WTC11 (cell line): ENCODE measurements at places on chromosomes 16 and 17. TPM values are rescaled to one million over a fixed set of nuclear protein-coding genes. Genes with fewer than 3 reads are reported as not detected.

KRTAP4-3 gene
- not detected in 3 replicates for total RNA-seq

IKZF3 gene
- total RNA-seq: 0.81 to 1.0 TPM (median 0.87 TPM) in 3 replicates

SERPINF2 gene
- 1.6 to 2.7 TPM (median 2.1 TPM) in 3 replicates for total RNA-seq

GPR142 gene
- 0.25 to 0.73 TPM in 2 of 3 replicates, not detected in the other for total RNA-seq

PLEKHH3 gene
- total RNA-seq: 33.0 to 40.2 TPM (median 35.6 TPM) in 3 replicates

MYH13 gene
- not detected in 3 replicates for total RNA-seq

VAMP2 gene
- 24.1 to 27.4 TPM (median 24.3 TPM) in 3 replicates for total RNA-seq

TMEM238L gene
- total RNA-seq: not detected in 3 replicates

HS3ST4 gene
- total RNA-seq: 5.1 to 5.4 TPM (median 5.4 TPM) in 3 replicates

BCL6B gene
- 11.4 to 13.5 TPM (median 12.3 TPM) in 3 replicates for total RNA-seq

EVI2A gene
- 0.09 to 0.16 TPM (median 0.15 TPM) in 3 replicates for total RNA-seq

DNA sequence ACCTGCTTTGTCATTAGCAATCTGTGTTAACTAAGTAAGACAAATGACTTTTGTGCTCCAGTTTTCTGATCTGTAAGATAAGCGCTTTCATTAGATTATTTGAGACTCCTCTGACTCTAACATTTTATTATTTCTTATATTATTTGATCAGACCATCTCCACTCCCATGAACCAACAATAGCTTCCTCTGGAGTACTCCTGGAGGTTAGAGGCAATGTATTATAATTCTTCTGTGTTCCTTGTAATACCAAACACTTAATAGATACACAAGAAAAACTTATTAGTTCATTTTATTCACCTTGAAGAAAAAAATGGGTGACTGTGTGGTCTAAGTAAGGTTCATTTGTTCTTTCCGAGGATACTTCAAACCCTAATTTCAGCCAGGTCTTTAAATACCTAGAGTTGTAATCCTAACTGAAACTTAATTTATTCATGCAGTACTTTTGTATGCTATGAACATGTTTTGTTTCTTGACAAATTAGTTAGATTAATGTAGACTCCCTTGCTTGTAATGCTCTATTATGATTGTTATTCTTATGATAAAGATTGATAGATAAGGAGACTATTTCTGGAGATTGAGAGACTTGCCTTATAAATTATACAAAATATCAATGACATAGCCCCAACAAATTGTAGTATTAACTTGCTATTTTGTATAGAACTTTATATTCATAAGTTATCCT, 53.9 kb downstream of the NQO1 start:
- DNase-seq: no peak

GRCh38 chr16:84720177-84720579, 20.4 kb downstream of the USP10 start:
- DNase-seq: no peak

- DNase-seq: no peak
Measured at GRCh38 chr17:6072611-6073010, 2.4 kb downstream of the WSCD1 start.

DNA sequence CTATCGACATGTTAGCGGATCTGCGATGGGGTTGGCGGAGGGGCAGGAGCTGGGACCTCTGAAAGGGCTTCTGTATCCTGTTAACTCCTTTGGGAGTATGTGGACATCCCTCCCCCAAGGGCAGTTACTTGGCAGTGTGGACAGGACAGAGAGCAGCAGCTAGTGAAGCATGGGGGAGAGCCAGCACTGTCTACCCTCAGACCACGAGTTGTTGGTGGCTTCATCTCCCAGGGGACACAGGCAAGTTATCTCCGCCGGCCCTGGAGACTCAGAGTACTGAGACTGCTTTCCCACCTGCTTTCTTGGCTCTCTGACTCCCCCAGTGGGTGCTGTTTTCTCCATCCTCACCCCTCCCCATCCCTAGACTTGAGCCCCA, 5.3 kb upstream of the GFAP start:
- DNase-seq: peak; percentile 9

GRCh38 chr16:35440875-35441274, 1981.5 kb downstream of the TP53TG3F start:
- no peak for DNase-seq

- no peak for DNase-seq
Measured at GRCh38 chr16:50718761-50719400, 23.0 kb upstream of the CYLD start.

DNA sequence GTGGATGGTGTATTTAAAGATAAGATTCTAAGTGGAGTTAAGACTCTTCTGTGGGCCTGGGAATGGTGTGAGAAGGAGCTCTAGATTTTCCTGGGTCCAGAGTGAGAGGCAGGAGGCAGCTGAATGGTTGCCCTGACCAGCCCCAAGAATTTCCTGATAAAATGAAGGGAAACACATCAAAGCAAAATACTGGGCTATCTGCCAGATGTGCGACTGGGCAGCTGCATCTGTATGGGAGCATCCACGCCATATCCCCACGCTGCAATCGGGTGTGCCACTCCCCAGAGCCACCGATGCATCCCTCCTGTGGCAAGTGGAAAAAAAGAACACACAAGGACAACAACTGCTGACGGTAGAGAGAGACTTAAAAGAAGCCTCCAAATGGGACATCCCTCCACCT, 84.3 kb upstream of the COX10 start:
- DNase-seq: no peak

DNA sequence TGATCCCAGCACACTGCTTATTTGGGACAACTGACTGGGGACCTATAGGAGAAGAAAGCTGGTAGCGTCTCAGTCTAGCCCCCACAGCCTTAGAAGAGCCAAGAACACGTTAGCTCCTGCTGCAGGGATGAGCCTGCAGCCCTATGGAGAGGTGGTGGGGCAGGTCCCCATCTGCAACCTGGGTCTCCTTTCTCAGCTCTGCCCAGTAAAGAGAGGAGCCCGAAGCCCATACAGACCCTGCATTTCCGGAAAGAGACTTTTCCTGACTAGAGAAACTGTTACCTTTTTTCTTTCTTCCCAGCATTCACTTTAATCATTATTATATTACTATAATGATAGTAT, 788 bp downstream of the METTL22 start:
- no peak for DNase-seq

GRCh38 chr17:76018801-76019200, 8.3 kb downstream of the EVPL start:
- no peak for DNase-seq

DNA sequence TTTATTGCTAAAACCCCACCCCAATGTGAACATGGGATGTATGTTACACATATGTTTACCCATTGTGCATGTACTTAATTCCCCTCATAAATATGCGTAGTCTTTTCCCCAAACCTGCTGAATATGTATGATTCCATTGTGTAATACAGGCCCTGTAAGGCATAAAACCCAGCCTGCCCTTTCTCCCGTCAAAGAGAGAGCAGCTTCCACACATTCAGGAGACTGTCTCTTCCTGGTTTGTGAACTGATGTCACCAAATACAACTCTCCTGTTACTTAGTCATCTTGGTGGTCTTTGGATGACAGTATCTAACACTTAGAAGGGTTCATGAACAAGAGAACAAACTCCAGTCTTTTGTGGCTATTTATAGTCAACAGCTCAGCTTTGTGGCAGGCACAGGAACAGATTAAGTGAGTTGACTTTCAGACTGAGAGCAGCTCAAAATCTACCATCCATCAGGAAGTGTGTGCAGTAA, 24.7 kb upstream of the TMC7 start:
- DNase-seq: no peak

GRCh38 chr16:69860233-69861231, 90.6 kb upstream of the CLEC18A start:
- no peak for DNase-seq

DNA sequence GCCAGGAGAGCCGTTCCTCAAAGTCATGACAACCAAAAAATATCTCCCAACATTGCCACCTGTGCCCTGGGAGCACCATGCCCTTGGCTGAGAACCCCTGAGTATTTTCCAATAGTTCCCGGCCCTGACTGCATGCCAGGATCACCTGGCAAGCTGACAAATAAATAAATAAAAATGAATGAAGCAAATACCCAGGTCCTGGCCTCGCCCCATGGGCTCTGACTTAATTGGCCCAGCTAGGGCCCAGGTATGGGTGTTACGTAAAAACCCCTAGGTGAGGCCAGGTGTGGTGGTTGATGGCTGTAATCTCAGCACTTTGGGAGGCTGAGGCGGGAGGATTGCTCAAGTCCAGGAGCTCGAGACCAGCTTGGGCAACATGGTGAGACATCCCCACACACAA, 2.7 kb upstream of the C16orf74 start:
- no peak for DNase-seq

DNA sequence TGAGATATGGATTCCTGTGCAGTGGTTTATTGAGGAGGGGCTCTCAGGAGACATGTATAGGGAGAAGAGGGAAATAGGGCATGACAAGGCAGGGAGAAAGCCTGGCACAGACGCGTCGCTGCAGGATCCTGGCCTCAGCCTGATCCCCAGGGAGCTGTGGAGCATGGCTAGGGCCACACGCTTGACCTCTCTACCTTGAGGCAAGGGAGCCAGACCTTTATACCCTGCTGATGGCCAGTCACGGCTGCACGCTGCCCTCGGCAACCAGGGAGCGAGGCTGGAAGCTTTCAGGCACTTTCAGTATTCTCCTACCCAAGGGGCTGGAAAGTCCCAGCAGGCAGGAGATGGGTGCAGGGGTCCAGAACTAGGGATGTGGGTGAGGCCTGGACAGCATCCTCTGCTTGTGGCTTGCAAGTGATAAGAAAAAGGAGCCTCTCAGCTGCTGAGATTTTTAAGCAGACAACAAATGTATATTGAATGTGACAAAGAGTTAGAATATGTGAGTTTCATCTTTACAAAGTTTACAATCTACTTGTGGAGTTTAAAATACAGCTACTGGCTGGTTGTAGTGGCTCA, 10.0 kb upstream of the KLHL36 start:
- no peak for DNase-seq

- no peak for DNase-seq
Measured at GRCh38 chr17:78599419-78599818, 22.2 kb upstream of the DNAH17 start.

- no peak for DNase-seq
Measured at GRCh38 chr17:28071891-28072606, 29.6 kb downstream of the NLK start.

DNA sequence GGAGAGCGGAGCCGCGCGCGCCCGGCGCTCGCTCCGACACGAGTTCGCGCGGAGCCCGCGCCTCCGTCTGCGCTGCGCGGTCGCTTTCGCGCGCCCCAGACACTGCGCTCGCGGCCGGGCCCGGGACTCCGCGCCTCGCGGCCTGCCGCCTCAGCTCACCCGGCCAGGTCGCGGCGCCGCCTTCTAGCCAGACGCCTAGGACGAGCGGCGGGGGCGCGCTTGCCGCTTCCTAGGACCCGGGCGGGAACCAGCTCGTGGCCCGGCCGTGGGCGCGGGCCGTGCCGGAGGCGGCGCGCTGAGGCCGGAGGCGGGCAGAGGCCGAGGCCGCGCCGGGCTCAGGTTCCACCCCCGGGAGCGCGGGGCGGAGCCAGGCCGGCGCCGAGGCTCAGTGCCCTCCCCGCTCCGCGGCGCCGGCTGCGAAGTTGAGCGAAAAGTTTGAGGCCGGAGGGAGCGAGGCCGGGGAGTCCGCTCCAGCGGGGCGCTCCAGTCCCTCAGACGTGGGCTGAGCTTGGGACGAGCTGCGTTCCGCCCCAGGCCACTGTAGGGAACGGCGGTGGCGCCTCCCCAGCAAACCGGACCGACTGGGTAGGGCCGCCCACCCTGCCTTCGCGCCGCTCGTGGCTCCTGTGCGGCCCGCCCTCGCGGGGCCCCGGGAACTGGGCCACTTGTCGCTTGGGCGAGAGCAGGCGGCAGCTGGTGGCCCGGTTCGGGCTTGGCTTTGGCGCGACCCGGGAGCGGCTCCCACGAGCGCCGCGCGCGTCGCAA, at the start of gene SPHK1:
SPHK1 (plus strand) TSS at position 388 of the 765 bp plus-strand sequence. CDS start 1,036 bp downstream, outside the sequence.
- DNase-seq: peak; percentile 73

GRCh38 chr16:68539711-68540239, 684 bp downstream of the ZFP90 start:
- peak; percentile 28 for DNase-seq

- no peak for DNase-seq
Measured at GRCh38 chr16:24257958-24258357, 1.8 kb downstream of the CACNG3 start.

- no peak for DNase-seq
Measured at GRCh38 chr16:83728492-83728891, 79.3 kb upstream of the HSBP1 start.

DNA sequence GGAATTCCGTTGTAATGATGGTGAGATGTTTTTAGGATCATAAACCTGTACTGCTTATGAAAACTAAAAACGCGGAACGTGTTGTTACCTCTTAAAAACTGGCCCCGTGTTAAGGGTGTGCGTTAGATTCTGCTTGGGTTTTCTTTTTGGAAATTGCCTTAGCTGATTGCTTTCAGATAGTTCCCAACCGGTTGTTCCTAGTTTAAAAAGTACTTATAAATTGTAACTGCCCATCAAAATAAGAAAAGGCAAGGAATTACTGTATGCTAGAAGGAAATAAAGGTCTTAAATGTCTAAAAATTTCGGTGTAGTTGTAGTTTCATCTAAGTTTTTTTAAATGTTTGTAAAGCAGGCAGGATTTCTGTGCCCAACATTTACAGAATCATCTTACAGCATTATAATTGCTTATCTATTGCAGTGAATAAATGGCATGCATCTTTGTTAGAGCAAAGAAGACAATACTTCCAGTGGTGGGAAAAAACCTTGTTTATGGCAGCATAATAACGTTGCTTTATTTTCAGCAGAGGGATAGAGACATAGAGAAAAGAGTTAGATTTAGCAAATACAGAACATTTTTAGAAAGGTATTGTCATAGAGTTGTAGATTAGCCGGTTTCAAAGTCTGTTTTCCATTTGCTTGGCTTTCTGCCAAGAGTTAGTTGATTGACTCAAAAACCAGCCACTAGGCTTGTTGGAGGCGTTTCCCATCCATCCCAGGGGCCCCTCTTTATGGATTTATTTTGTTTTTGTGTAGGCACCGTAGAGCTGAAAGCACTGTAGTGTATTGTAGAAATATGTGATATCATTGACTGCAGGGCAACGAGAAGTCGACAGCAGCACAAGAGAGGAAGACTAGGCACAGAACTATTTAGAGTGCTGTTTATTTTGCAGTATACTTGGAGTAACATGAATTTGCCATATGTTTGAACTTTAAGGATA, 1.7 kb downstream of the PPM1D start:
- DNase-seq: peak; percentile 44

- no peak for DNase-seq
Measured at GRCh38 chr17:21287703-21288449, 3.4 kb downstream of the MAP2K3 start.

DNA sequence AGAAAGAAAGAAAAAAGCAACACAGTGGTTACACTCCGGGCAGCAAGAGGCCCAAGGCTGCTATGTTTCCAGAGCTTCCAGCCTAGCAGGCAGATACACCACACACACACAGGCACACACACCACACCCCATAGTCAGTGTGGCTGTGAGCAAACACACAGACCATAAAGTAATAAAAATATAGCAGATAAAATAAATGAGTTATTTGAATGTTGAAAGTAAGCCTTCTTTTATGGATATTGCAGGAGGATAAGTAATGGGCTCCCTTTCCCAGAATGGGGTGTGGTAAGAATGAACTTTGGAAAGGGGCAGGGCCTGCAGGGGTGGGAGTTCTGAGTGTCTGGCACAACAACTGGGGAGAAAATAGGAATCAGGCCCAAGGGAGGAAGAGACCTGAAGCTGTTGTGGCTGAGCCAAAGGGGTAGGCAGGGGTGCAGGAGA, 4.8 kb upstream of the CDK5RAP3 start:
- no peak for DNase-seq
